ENCODE measurements at places on chromosomes 12 and 14.

- DNase-seq, result no peak
Measured at GRCh38 chr12:109493938-109494337, 16.5 kb downstream of the UBE3B start.

- no peak for DNase-seq
Measured at GRCh38 chr14:26400373-26400772, 197.5 kb downstream of the NOVA1 start.

- DNase-seq, result no peak
Measured at GRCh38 chr12:6899837-6900519, 4.6 kb upstream of the LRRC23 start.

- no peak for DNase-seq
Measured at GRCh38 chr12:64103825-64104740, 118.0 kb downstream of the KICS2 start.

DNA sequence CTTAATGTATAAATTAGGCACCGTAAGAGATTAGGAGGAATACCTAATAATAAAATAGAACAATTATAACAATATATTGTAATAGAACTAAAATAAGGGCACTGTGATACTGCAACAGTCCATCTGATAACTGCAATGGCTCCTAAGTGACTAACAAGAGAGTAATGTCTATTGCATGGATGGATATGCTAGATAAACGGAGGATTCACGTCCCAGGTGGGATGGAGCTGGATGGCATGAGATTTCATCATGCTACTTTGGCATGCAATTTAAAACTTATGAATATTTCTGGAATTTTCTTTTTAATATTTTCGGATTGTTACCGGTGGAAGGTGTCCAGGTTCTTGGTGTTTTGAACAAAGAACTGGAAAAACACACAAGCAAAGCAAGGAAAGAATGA lies 2.2 kb upstream of the TMEM19 start:
- DNase-seq, result no peak

GRCh38 chr12:85509081-85509856 lies 229.2 kb downstream of the ALX1 start:
- DNase-seq, result no peak

Measured in BJ (cell line).